ENCODE measurements at places on chromosomes 2 and 18.
A peak's percentile ranks its signal among the peaks of the same experiment; 100 is the strongest.

- no peak for DNase-seq
These were observed 37.9 kb downstream of the MTERF4 start for GRCh38 chr2:241064008-241064801.

DNA sequence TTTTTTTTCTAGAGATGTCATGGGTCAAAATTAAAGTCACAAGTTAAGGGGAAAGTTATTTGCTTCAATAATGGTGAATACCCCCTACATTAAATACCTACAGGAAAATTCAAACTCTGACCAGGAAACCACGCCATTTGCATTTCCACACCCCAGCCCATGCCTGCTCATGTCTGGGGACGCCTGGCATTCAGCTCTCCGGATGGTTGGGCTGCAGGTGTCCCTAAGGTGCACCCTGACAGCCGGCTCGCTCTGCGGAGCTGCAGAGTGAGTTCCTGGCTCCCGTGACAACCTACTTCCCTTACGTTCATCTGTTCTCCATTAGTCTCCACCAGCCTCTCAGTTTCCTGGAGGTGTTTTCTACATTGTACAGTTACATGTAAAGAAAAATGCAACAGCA is 122.7 kb upstream of the RIOK3 start:
- DNase-seq, result no peak

DNA sequence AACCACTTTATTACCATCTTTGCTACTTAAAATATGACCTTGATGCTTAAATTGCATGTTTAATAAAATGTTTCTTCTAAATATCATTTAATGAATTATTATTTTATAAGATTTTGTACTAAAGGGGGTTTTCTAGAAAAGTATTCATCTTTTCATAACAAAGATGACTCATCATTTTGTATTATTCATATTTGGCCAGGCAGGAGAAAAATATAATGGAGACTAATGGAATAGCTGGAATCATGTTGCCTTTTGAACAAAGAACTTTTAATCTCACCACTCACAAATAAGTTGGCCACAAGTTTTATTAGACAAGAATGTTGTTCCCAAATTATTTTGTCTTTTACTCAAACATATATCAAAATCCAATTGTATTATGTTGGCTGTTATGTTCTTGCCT is 882.4 kb downstream of the DSC3 start:
- no peak for DNase-seq

GRCh38 chr2:105368759-105369408 is 30.0 kb downstream of the FHL2 start:
- no peak for DNase-seq

DNA sequence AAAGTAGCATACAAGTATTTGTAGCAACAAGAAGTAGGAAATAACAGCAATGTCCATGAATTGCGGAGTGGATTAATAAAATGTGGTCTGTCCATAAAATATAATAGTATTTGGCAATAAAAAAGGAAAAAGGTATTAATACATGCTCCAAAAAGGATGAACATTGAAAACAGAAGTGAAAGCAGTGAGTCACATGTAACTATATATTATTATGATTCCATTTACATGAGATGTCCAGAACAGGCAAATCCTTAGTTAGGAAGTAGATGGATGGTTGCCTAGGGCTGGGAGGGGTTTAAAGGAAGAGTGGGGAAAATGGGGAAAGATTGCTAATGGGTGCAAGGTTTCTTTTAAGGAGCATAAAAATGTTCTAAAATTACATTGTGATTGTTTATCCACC is 44.5 kb downstream of the CCDC74A start:
- DNase-seq, result no peak

DNA sequence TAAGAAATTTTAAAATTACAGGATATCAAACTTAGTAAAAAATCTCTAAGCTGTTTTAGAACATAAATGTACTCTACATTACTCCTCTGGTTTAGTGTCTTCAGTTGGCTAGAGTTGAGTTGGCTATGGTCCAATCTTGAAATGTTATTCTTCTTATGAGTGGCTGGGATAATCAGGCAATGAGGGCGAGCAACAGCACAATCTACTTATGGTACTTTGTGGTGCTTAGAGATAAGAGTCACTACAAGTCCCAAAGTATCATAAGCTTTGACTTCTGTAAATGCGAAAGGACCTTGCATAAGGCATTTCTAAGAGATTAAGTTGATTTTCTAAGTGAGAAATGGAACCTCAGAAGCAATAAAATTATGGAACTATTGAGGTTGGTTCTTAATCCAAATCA is 361.7 kb downstream of the GPD2 start:
- no peak for DNase-seq

DNA sequence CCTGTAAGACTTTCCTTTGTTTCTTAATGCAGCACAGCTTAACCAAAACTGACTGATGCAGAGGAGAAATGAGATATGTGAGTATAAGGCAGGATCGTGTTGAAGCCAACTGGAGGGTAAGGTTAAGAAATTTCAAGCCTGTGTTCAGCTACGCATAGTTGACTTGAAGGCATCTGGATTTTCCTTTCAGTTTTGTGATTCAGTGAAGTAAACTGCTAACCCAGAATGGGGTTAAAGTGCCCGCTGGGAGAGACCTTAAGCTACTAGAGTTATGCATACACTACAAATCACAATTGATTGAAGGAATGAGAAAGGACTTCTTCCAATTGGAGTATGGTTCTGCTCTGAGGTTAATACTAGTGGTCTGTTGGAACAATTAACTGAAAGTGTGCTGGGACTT is 22.6 kb downstream of the THSD7B start:
- no peak for DNase-seq

GRCh38 chr2:217621391-217621801 is 381.4 kb downstream of the TNS1 start:
- DNase-seq, result no peak

DNA sequence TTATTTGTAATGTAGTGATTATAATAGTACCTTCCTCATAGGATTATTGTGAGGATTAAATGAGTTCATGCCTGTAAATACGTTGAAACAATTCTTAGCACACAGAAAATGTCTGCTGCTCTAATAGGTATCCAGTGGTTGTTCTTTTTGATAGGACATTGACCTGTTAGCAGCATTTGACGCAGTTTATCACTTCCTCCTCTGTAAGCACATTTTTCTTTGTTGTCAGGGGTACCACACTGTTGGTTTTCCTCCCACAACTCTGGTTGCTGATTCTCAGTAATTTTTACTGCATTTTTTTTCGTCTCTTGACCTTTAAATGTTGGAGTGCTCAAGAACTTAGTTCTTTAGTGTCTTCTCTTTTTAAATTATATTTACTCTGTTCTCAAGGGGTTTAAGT is 15.4 kb downstream of the PPM1B start:
- DNase-seq, result no peak

DNA sequence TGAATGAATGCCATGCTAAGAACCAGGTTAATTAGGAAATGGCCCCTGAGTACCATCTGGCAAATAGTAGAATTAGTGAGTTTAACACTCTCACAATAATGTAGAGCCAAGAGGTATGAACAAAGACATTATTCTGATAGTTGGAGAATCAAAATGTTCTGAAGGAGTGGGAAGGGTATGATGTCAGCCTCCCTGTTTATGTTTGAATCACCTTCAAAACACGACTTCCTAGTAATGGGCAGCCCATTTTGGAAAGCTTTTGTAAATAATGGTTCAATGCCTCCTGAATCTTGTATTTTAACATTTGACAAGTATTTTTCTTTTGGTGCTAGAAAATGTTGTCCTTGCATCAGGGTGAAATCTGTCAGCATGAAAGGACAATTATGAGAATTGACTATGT is 108.3 kb downstream of the DSEL start:
- DNase-seq, result no peak

GRCh38 chr18:34038086-34038485 is 186.6 kb downstream of the NOL4 start:
- DNase-seq, result no peak

GRCh38 chr2:39772812-39773152 is 6.3 kb downstream of the THUMPD2 start:
- no peak for DNase-seq

DNA sequence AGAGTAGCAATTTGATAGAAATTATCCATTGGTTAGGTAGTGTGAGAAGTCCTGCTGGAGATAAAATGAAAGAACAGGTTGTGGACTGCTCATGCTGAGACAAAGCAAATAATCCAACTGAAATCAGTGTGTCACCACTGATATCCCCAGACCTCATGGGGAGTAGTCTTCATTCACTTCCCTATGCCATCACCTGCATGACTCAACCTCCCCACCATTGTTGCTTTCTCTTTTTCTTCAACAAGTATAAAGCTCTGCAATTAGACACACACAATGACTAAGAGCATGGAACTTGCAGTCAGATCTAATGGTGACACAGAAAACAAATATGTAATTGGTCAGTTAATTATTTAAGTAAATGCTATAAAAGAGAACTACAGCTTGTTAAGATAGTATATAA is 475.3 kb downstream of the RIT2 start:
- DNase-seq, result no peak

DNA sequence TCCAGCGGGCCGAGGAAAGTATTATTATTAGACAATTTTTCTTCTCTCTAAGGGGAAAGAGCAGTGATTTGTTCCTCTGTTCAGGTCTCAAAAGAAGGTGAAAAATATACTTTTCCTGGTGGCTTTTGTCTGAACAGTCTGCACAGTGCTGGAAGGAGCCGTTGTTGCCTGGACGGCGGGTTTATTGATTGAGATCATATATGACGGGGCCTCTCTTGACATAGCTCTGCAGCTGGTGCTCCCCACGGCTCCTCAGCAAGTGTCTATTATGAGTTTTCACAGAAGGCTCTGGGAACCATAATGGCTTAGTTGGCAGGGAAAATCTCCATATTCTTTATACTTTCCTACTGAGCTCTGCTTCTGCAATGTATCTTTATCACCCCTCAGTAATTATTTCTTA is 42.9 kb downstream of the FSHR start:
- DNase-seq, result no peak

DNA sequence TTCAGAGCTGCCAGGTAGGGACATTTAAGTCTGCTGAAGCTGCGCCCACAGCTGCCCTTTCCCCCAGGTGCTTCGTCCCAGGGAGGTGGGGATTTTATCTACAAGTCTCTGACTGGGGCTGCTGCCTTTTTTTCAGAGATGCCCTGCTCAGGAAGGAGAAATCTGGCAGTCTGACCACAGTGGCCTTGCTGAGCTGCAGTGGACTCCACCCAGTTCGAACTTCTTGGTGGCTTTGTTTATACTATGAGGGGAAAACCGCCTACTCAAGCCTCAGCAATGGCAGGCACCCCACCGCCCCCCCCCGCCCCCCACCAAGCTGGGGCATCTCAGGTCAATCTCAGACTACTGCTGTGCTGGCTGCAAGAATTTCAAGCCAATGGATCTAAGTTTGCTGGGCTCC is 458.1 kb upstream of the RAB12 start:
- DNase-seq, result no peak

DNA sequence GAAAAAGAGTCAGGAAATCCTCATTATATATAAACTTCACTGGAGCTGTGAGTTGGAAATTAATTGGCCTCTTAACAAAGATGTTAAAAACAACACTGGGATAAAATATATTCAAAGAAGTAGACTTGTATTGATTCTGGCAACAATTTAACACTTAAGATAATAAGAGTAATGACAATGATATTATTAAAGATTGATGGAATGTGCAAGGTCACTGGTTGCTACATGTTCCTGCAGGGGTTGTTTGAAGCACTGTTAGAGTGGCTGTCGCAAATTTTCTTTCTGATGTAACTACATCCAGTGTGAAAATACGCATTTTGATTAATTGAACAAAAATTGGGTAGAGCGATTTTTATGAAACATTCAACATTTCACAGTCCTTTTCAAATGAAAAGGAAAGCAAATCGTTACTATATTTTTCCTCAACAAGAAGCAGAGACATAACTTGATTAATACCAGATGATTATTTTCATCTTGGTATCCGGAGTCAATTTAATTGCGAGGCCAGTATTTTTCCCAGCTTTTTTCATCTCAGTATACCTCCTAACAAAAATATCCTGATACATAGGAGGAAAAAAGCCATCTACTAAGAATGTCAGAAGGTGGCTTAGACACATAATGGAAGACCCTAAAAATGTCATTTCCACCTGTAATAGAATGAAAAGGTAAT is 6.1 kb downstream of the PTGR3 start:
- DNase-seq, result no peak

DNA sequence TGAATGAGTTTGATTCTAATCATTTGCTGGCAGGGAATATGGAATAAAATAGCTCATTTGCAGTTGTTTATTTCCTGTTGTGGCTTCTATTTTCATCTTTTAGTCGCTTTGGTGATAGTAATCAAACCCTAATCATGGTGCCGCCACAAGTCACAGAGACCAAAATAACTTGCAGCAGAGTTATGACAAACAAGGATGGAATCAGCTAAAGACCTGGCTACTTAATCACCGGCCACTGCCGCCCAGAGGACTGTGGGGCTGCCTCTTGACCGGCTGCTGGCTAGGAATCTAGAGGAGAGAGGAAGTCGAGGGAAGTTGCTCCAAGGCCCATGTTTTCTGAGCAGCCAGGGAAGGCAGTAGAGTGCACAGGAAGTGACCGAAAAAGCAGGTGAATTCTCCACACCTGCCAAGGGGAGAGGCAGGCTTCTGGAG is 5.1 kb upstream of the SMAD7 start:
- no peak for DNase-seq

DNA sequence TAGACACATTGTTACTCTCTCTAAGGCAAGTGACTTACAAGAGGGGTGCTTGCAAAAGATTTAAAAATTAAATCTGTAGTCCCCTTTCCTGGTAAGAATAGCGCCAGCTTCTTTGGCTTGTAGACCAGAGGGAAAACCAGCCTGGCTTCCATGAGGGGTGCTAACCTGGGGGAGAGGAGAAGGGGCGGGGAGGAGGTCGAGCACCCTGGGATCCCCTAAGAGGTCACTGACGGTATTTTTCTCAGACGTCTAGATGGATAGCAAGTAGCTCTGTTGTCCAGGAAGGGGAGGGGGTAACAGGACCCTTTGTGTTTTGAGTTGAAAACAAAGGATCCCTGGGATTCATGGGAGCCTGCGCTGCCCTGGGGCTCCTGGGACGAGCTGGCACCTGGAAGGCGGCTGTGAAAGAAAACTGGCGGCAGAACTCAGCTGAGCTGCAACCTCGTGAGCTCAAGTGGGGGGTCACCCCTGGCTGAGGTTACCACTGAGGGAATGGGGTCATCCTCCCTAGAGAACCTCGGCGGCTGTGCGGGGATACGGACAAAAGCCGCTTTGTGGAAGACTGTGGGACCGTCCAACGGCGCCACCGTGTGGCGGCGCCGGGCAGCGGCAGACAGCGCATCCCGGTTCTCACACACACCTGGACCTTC is 37.8 kb upstream of the MRPL19 start:
- peak; percentile 85 for DNase-seq

DNA sequence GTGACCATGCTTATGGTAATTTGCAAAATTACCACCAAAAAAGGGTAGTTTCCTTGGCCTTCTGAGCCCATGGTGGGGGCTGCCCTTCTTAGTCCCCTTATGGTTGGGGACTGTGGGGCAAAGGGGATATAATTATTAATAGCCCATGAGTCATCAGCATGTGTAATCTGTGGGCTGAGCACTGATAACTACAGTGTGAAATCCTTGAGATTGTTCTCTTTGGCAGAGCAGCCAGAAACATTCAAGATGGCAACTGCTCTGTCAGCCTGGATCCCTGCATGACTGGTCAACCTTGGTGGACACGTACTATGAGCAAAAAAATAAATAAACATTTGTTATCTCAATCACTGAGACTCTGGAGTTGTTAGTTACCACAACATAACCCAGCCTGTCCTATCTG is 61.3 kb downstream of the MGAT4A start:
- no peak for DNase-seq

GRCh38 chr2:158484892-158485556 is 28.3 kb downstream of the PKP4 start:
- no peak for DNase-seq

GRCh38 chr2:148903979-148904378 is 29.0 kb downstream of the KIF5C start:
- DNase-seq, result no peak

GRCh38 chr2:216257089-216257488 is 115.2 kb downstream of the MARCHF4 start:
- DNase-seq, result no peak

- DNase-seq, result no peak
These were observed 603 bp downstream of the ATAD2B start for GRCh38 chr2:23926290-23926749.

Data from spinal cord (tissue), 10 donors.